ENCODE measurements at places on chromosomes 5 and 9. TPM values are rescaled to one million over a fixed set of nuclear protein-coding genes. Genes with fewer than 3 reads are reported as not detected.

DNA sequence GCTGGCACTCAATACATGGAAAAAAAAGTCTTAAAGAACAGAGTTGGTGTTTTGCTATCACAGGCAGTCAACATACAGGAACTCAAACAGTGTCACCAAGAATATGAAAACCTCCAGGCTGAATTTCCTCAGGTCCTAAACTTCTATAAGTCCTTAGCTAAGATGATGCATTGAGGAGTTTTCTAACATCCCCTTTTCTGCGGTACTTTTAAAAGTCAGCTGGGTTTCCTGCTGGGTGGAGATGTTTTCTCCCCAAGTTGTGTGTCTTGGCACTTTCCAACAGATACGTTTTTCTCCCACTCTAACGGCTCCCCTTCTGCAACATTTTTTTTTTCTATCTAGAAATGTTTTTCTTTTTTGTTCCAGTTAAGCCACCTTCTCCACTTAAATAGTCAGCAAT is 244.8 kb upstream of the HAPLN1 start:
- DNase-seq = no peak

DNA sequence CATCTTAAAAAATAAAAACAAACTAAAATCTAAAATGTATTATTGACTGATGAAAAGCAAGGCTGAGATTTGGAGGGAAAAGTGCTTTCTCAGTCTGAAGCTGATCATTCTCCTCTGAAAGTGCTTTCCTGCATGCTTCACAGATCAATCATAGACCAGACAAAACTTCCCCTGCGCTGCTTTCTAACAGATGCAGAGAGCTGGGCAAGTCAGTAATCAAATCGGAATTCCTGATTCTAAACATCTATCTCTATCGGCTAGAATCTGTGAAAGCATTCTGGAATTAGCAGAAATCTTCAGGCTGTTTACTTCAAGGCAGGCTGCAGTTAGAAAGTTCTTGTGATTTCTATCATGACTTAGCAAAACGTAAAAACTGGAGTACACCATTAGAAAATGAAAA is 15.6 kb upstream of the FAM81B start:
- no peak for DNase-seq

Gene KIF12
- polyA plus RNA-seq = 160 TPM

Gene EMB
- polyA plus RNA-seq = 4.7 TPM

Gene NEUROG1
- not detected for polyA plus RNA-seq

All from right renal pelvis (tissue), 4 donors.